Endothelial cell (in vitro differentiated cells): ENCODE measurements at places on chromosomes 13 and 19.

- no peaks in the 10 kb centered on the region for H3K27me3 ChIP-seq
- H3K27ac ChIP-seq, result no peak overlapping the region
- no peaks in the 10 kb centered on the region for H3K4me1 ChIP-seq
- H3K4me3 ChIP-seq, result no peak overlapping the region
- DNase-seq, result no peak
- no peaks in the 10 kb centered on the region for H3K36me3 ChIP-seq
Measured at GRCh38 chr13:28981530-28981929, 161.4 kb downstream of the MTUS2 start.

- DNase-seq, result no peak
- H3K36me3 ChIP-seq, result no peaks in the 10 kb centered on the region
- no peak overlapping the region for H3K27ac ChIP-seq
Measured at GRCh38 chr13:79502859-79503468, 22.0 kb downstream of the NDFIP2 start.

DNA sequence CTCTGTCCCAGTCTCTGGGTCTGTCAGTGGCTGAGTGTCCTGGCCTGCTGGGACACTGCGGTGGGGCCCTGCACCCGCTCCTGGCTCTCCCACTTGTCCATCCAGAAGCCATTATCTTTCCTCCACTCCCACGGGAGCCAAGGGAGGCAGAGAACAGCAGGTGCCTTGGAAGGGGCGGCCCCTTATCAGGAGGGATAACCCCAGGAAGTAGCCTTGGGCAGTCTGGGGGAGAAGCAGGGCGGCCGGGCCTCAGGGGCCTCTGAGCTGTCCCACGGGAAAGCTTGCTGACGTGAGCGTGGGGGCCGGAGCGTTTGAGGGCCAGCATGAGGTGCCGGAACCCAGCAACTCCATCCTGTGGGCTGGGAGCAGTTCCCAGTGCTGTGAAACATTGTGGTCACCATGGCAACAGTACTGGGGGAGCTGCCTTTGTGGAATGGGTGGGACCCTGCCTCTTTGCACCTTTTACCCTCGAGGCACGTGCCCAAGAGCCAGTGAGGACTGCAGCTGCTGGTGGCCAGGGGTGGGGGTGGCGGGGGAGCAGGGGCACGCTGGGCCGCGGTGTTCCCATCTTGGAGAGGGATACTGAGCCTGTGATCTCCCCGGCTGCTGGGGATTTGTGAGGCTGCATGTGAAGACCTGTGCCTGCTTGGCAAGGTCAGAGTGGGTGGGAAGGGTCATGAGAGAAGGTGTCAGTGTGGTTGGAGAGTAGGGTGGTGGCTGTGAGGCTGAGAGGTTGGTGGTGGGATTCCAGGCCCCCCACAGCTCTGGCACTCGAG lies 20.9 kb downstream of the KLHL26 start:
- peak overlapping the region; percentile 22 for H3K27ac ChIP-seq
- H3K4me3 ChIP-seq, result peak overlapping the region; percentile 6
- peaks cover 5% of the 10 kb centered on the region for H3K27me3 ChIP-seq
- H3K36me3 ChIP-seq, result peaks cover 18% of the 10 kb centered on the region

- no peak for DNase-seq
- no peak overlapping the region for H3K27ac ChIP-seq
- peaks cover 14% of the 10 kb centered on the region for H3K4me1 ChIP-seq
- H3K4me3 ChIP-seq, result no peak overlapping the region
- peaks cover 2% of the 10 kb centered on the region for H3K27me3 ChIP-seq
Measured at GRCh38 chr13:33537026-33537425, 251.5 kb upstream of the STARD13 start.

GRCh38 chr19:33811736-33812387 lies 15.2 kb downstream of the KCTD15 start:
- H3K4me1 ChIP-seq, result peaks cover 7% of the 10 kb centered on the region
- no peak for DNase-seq
- peak overlapping the region; percentile 15 for H3K4me3 ChIP-seq
- H3K36me3 ChIP-seq, result peaks cover 42% of the 10 kb centered on the region

DNA sequence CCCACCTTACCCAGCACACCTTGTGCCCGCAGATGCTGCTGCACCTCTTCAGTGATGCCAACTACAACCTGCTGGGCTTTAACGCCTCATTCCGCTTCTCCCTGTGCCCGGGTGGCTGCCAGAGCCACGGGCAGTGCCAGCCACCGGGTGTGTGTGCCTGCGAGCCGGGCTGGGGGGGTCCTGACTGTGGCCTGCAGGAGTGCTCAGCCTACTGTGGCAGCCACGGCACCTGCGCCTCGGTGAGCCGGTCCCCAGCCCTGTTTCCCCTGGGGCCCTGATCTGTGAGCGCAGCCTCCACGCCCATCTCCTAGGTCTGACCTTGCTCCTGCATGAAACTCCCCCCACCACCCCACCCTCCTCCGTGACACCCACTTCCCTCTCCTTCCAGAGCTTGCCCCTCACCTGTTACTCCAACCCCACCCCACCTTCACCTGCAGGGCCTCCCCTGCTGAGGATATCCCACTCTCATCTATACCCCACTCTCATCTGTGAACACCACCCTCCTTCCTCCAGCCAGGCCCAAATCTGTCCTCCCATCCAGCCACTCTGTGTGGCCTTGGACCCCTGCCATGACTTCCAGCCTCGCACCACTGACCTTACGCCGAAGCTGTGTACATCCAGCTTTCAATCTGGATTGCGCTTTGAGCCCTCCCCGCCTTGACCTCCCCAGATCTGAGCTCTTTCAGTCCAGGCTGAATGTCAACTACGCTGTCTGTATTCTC lies 8.7 kb downstream of the MEGF8 start:
- no peak overlapping the region for H3K27ac ChIP-seq
- DNase-seq, result no peak
- H3K4me1 ChIP-seq, result peaks cover 19% of the 10 kb centered on the region
- peaks cover 14% of the 10 kb centered on the region for H3K27me3 ChIP-seq

DNA sequence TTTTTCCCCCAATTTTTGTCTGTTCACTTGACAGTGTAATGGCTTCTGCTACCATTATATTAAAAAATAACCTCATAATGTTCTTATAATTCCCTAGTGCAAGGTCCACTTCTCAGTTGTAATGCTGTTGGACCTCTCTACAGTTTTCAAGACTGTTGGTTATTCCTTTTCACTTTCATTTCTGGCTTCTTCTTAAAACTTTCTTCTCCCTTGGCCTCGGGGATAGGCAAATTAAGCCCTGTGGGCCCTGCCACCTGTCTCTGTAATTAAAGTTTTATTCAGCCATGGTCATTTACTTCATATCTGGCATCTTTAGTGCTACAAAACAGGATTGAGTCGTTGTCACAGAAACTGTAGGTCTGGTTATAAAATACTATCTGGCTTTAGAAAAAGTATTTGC lies 313.5 kb downstream of the KLF12 start:
- no peaks in the 10 kb centered on the region for H3K4me1 ChIP-seq
- H3K36me3 ChIP-seq, result peaks cover 6% of the 10 kb centered on the region
- no peak overlapping the region for H3K4me3 ChIP-seq
- H3K27me3 ChIP-seq, result peaks cover 1% of the 10 kb centered on the region
- no peak for DNase-seq

- DNase-seq, result no peak
- no peak overlapping the region for H3K4me3 ChIP-seq
- peaks cover 10% of the 10 kb centered on the region for H3K36me3 ChIP-seq
- H3K4me1 ChIP-seq, result no peaks in the 10 kb centered on the region
- H3K27ac ChIP-seq, result no peak overlapping the region
Measured at GRCh38 chr19:20066861-20067260, 10.9 kb upstream of the ZNF90 start.

DNA sequence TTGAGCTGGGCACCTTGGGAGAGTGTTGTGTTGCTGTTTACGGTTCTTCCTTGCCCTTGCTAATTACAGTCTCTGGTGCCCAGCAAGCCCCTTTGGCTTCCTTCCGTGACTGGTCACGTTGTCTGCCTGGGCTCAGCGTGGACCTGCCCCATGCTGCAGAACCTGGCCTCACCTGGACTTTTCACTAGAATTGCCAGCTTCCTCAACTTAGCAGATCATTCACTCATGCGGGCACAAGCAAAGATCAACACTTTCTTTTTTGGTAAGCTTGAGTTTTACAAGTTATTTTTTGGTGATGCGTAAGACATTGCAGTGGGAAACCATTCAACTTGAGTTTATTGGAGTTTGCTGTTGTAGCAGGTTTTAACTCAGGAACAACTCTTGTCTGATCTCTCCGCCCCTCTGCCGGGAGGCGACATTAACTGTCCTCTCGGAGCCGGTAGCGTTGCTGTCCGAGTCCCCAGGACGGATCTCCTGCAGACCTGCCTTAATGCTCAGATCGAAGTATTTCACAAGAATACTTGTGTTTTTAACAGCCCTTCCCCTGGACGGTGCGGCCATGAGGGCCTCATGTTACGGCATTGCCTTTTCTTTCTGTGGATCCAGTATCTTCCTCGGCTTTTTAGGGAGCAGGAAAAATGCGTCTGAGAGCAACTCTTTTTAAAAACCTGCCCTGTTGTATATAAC lies 15.7 kb upstream of the TEX29 start:
- peaks cover 12% of the 10 kb centered on the region for H3K27me3 ChIP-seq
- no peaks in the 10 kb centered on the region for H3K4me1 ChIP-seq
- DNase-seq, result no peak
- no peak overlapping the region for H3K27ac ChIP-seq
- H3K36me3 ChIP-seq, result peaks cover 71% of the 10 kb centered on the region

GRCh38 chr19:50311723-50312635 lies 17.2 kb downstream of the KCNC3 start:
- H3K4me1 ChIP-seq, result no peaks in the 10 kb centered on the region
- H3K36me3 ChIP-seq, result peaks cover 18% of the 10 kb centered on the region
- no peak for DNase-seq
- H3K4me3 ChIP-seq, result no peak overlapping the region

GRCh38 chr19:22326219-22326618 lies 40.0 kb downstream of the ZNF729 start:
- H3K4me3 ChIP-seq, result no peak overlapping the region
- no peaks in the 10 kb centered on the region for H3K4me1 ChIP-seq
- H3K27ac ChIP-seq, result no peak overlapping the region

DNA sequence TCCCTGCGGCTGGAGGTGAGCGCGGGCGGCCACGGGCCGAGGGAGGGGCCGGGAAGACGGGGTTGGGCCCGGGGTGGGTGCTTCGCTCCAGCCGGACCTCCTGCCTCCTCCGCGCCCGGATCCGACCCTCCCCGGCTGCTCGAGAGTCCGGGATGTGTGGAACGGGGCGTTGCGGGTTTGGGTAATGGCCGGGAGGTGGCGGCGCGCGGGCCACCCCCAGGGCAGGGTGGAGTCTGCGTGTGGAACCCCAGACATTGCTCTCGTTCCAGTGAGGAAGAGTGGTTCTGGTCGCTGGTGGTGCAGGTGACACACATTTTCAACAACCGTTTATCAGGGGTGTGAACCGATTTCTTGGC lies 38.8 kb downstream of the ARHGEF7 start:
- peak overlapping the region; percentile 96 for H3K4me3 ChIP-seq
- peak overlapping the region; percentile 94 for H3K27ac ChIP-seq
- DNase-seq, result no peak
- H3K4me1 ChIP-seq, result peaks cover 21% of the 10 kb centered on the region
- peaks cover 8% of the 10 kb centered on the region for H3K27me3 ChIP-seq

DNA sequence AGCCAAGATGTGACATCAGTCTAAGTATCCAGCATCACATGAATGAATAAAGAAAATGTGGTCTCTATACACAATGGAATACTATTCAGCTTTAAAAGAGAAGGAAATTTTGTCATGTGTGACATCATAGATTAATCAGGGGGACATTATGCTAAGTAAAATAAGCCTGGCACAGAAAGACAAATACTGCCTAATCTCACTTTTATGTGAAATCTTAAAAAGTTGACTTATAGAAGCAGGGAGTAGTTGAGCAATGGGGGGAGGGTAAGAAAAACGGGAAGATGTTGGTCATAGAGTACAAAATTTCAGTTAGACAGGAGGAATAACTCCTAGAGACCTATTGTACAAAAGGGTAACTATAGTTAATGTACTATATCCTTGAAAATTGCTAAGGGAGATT lies 10.4 kb upstream of the LCP1 start:
- no peaks in the 10 kb centered on the region for H3K4me1 ChIP-seq
- H3K27ac ChIP-seq, result no peak overlapping the region
- no peak overlapping the region for H3K4me3 ChIP-seq
- no peak for DNase-seq

- H3K27me3 ChIP-seq, result peaks cover 3% of the 10 kb centered on the region
- H3K4me1 ChIP-seq, result peaks cover 5% of the 10 kb centered on the region
- H3K27ac ChIP-seq, result no peak overlapping the region
- DNase-seq, result no peak
Measured at GRCh38 chr13:100546713-100547405, 41.7 kb downstream of the GGACT start.

DNA sequence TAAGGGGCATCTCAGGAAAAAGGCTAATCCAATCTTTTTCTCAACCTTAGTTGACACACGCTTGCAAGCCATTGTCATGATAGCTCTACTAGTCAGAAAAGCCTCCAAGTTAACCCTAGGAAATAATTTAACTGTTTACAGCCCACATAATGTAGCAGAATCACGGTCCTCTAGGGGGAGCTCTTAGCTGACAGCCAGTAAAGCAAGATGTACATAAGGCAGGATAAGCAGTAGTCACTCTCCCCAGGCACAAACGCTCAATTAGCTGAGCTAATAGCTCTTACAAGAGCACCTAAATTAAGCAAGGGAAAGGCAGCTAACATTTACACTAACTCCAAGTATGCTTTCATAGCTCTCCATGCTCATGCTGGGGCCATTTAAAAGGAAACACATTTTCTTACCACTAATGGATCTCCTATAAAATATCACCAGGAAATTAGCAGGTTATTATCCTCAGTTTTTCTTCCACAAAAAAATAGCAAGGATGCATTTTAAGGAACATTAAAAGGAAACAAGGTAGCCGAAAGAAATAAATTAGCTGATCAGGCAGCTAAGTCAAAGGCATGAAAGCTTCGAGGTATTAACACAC lies 33.7 kb upstream of the ZSCAN5A start:
- H3K4me3 ChIP-seq, result no peak overlapping the region
- DNase-seq, result no peak
- peaks cover 5% of the 10 kb centered on the region for H3K36me3 ChIP-seq

DNA sequence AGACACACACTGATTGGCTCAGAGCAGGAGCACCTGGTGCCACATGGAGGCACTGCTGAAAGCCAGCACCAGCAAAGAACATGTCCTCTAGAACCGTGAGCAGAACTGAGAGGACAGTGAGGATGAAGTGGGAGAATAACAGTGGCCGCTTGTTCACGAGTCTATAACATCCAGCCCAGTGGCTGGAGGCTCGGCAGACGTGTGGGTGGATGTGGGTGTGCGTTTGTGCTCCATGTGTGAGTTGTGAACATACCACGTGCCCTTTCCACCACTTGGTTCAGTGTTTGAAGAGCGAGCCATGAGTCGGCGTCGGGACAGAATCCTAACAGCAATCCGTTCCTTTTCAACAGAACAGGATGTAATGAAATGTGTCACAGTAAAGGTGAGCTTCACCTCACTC lies 113.0 kb downstream of the SOX1 start:
- no peaks in the 10 kb centered on the region for H3K4me1 ChIP-seq
- no peak overlapping the region for H3K4me3 ChIP-seq
- no peak for DNase-seq
